Fibroblast of skin of left biceps (primary cell): ENCODE measurements at places on chromosomes 7 and 10.

DNA sequence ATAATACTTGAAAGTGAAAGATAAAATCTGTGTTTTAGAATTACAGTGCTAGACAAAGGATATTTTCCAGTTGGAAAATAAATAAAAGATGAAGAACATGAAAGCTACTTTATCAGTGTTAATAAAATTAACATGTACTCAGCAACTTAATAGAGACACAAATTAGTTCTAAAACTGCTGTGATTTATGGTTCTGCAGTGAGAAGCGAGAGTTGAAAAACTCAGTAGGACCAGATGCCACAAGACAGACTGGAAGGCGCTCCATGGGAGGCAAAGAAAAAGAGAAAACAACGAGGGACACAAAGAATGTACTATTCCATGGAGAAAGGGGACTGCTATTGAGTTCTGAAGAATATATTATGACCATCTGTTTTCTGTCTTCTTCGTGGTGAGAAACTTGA, 590.4 kb downstream of the PHTF2 start:
- no peak for DNase-seq

GRCh38 chr10:37957841-37958240, 18.6 kb downstream of the ZNF25 start:
- DNase-seq = no peak

DNA sequence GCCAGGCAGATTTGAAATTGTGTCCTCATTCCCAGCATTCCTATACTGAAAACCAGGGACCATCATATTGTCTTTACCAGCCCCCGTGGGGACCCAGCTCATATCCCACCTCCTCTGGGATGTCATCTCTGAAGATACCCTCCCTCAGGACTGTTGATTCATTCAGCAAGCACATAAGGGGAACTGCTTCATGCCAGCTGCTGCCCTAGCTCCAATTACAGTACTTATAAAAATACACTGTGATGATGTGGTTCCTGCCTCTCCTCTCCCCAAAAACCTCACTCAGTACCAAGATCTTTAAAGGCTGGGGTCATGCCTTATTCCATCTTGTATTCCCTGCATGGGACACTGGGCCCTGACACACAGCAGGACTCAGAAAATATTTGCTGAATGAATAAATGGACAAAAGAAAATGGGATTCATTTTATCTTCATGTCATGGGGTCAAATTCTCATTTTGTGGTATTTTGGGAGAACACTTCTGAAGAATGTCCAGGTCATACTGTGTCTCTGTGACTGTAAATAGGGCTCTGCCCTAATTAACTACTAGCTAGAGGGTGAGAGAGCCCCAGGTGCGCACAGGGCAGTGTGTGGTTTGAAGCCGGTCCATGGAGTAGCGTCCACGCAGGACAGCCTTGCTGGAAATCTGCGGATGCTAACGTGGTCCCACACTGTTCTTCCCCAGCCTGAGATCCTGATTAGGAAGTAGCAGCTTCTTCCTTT, 29.0 kb upstream of the DAGLB start:
- DNase-seq = no peak

GRCh38 chr10:123146013-123146893, 1.7 kb upstream of the HMX2 start:
- no peak for DNase-seq

- no peak for DNase-seq
These were observed 9.2 kb downstream of the DPCD start for GRCh38 chr10:101597091-101597900.

GRCh38 chr10:116104210-116104932, 168.6 kb downstream of the GFRA1 start:
- no peak for DNase-seq

- DNase-seq = no peak
These were observed 135.9 kb downstream of the PTPN20 start for GRCh38 chr10:47047127-47047504.

GRCh38 chr7:38280707-38281106, 7.3 kb upstream of the TARP start:
- DNase-seq = no peak

DNA sequence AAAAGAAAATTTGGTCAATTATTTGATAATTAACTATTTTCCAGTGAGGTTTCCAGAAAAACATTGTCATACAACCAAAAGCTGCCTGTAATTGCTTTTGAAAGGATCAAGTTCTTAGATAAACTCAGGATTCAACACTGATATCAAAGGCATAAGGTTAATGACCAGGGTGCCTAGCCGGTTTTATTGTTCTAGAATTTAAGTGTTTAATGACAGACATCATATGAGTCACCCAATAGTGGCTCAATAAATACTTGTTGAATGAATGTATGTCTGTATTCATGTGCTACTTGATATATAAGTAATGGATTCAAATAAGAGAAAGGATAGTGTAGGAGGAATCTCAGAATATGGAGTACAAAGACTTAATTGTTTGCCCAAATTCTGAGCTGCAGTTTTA, 196.1 kb upstream of the LRGUK start:
- DNase-seq = no peak

DNA sequence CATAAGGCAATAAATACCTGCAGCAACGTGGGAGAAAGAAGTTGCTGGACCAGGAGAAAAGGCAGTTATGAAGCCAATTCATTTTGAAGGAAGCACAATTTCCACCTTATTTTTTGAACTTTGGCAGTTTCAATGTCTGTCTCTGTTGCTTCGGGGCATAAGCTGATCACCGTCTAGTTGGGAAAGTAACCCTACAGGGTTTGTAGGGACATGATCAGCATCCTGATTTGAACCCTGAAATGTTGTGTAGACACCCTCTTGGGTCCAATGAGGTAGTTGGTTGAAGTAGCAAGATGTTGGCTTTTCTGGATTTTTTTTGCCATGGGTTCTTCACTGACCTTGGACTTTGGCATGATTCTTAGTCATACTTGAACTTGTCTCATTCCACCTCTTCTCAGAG, 13.0 kb downstream of the DUSP5 start:
- no peak for DNase-seq

DNA sequence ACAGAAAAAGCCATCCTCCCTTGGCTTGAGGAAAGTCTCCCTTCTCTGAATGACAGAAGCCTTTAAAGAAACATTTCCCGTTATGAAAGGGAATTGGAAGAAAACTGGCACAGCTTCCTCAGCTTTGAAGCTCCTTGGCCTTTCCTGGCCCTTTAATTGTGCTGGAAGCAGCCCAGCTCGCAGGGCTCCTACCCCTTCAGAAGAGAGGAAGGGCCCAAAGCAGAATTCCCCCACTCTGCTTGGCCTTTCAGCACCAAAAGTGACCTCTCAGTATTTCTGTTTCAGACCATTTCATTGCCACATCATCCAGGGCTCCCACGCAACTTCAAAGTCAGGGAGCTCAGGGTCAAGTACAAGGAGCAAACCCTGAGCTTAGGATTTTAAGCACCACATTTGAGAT, 4.2 kb downstream of the AFAP1L2 start:
- DNase-seq = no peak

DNA sequence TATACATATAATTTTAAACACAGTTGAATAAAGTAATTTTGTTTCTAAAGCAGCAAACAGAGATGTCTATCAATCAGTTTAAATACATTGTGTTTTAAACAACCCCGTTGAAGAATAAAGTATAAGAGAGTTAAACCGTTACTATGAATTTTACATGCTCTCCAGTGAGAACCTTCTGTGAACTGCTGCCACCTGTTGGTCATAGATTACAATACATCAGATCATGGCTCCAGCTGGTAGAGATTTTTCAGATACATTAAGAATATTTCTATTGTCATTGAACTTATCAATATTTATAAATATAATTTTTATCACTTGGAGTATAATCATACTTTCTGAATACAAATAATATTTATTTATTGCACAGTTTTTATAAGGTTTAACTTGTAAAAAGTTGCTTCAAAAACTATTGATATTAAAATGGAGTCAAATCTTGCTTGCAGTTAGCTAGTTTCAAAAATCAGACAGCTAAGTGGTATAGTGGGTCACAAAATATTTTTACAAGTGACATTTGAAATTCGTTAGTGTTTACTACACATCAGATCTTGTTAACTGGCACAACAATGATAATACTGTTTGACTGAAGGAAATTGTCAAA, 561.2 kb upstream of the PHF14 start:
- DNase-seq = no peak

GRCh38 chr10:122229666-122230065, 41.4 kb upstream of the BTBD16 start:
- DNase-seq = no peak

DNA sequence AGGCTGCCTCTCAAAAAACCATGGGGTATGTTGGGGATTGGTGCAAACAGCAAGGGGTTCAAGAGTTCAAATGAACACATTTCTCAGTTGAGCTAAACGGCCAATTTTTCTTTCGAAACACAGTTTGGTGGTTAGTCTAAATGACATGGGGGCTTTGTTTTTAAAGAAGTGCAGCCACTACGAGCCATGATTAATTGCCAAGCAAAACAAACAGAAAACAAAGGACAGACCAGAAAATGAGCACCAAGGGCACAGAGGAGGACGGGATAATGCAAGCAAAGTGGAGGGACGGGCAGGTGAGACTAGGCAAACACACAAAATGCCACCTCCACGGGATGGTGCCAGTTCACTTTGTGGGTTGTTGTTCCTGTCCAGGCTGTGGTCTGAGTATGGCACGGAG, 64.5 kb upstream of the PDLIM1 start:
- DNase-seq = no peak

GRCh38 chr10:42951486-42952251, 125.2 kb upstream of the RET start:
- DNase-seq = no peak

- DNase-seq = no peak
These were observed 362.7 kb downstream of the REEP3 start for GRCh38 chr10:63883861-63884260.

DNA sequence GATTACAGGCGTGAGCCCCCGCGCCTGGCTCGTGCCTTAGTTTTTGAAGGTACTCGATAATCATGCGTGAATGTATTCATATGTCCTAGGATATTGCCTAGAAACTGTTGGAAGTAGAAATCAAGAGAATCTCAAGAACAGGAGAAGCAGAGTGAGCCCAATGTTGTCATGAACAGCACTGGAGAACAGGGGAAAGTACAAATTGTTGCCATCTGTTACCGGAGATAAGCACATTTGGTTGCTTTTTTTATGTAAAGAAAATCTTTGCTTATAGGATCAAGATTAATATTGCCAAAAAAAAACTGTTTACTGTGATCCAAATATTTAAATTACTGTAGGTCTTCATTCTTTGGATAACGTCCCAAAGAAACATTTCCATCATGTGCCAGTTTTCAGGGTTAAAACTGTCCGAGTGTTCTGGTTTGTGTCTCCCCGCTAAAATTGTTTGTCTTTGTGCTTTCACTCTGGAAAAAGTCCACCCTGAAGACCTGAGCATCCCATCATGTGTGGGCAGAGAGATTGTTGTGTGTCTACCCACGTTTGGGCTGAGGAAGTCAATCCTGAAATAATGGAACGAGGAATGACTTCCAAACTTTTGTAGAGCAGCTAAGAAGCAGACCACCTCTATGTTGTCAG, 95.7 kb upstream of the CELF2 start:
- DNase-seq = no peak

- no peak for DNase-seq
These were observed 11.1 kb downstream of the MDFIC start for GRCh38 chr7:114932991-114933390.

DNA sequence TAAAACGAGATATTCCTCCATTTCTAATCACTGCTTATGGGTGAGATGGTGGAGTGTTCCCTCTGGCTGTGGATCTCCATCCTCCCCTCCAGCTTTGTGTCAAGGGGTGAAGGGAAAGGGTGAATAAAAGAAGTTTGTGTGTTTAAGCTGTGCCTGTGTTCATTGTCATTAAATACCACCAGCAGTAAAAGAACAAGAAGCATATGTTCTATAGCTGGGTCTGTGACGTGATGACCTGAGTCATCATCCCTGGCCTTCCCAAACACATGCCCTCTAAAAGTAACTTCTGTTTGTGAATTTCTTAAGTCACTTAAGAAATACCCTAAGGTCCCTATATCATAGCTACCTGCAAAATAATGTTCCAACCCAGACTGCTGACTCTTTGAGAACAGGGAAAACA, 104.9 kb downstream of the PPP1R17 start:
- no peak for DNase-seq

GRCh38 chr7:70063927-70064326, 465.7 kb downstream of the AUTS2 start:
- no peak for DNase-seq

- no peak for DNase-seq
These were observed 8.3 kb downstream of the IQCE start for GRCh38 chr7:2566890-2567678.

GRCh38 chr7:155460926-155461613, 3.1 kb downstream of the EN2 start:
- DNase-seq = no peak

- no peak for DNase-seq
These were observed 27.4 kb upstream of the SLC26A3 start for GRCh38 chr7:107830420-107830819.

- no peak for DNase-seq
These were observed 120.0 kb downstream of the MALRD1 start for GRCh38 chr10:19168584-19168983.

DNA sequence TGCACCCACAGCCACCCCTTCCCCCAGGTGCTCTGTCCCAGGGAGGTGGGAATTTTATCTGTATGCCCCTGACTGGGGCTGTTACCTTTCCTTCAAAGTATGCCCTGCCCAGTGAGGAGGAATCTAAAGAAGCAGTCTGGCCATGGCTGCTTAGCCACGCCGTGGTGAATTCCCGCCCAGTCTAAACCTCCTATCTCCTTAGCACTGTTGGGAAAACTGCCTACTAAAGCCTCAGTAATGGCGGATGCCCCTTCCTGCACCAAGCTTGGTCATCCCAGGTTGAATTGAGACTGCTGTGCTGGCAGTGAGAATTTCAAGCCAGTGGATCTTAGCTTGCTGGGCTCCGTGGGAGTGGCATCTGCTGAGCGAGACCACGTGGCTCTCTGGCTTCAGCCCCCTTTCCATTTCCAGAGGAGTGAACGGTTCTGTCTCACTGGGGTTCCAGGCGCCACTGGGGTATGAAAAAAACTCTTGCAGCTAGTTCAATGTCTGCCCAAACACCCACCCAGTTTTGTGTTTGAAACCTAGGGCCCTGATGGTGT, 87.2 kb downstream of the ABCC2 start:
- DNase-seq = no peak
